ENCODE measurements at places on chromosomes 3 and 15.
A peak's percentile ranks its signal among the peaks of the same experiment; 100 is the strongest.

GRCh38 chr15:26372706-26373105 lies 400.2 kb downstream of the GABRB3 start:
- DNase-seq = no peak

DNA sequence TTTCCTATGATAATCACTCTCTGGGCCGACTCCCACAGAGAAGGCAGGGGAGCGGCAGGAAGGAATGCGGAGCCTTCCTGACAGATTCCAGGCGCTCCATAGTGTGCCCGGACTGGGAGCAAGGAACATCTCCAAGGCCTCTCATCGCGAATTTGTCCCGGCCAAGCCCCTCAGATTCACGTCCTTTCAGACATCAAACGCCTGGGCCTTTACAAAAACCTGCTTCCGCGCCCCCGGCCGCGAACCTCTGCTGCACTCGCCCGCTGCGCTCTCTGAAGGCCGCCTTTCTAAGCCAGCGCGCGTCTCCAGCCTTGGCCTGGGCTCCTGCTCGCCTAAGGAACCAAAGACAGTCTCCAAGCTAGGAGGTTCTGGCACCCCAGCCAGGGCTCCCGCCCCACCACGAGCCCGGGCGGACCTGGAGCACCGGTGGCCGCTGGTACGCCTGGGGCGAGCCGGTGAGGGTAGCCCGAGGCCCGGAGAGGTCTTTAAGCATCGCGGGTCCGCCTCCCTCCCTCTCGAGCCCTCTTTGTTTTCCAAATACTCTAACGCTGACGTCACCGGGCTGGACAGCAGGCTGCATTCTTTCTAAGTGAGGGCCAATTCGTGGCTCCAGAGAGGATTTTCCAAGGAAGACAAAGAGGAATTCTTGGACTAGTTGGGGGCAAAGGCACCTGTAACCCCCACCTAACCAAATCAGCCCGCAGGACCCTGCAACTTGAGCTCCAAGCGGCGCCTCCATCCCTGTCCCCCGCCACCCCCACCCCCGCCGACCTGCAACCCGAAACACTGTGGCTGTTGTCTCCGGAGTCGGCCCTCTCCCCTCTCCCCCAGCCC lies 759 bp downstream of the AMOTL2 start:
- DNase-seq = peak; percentile 91

DNA sequence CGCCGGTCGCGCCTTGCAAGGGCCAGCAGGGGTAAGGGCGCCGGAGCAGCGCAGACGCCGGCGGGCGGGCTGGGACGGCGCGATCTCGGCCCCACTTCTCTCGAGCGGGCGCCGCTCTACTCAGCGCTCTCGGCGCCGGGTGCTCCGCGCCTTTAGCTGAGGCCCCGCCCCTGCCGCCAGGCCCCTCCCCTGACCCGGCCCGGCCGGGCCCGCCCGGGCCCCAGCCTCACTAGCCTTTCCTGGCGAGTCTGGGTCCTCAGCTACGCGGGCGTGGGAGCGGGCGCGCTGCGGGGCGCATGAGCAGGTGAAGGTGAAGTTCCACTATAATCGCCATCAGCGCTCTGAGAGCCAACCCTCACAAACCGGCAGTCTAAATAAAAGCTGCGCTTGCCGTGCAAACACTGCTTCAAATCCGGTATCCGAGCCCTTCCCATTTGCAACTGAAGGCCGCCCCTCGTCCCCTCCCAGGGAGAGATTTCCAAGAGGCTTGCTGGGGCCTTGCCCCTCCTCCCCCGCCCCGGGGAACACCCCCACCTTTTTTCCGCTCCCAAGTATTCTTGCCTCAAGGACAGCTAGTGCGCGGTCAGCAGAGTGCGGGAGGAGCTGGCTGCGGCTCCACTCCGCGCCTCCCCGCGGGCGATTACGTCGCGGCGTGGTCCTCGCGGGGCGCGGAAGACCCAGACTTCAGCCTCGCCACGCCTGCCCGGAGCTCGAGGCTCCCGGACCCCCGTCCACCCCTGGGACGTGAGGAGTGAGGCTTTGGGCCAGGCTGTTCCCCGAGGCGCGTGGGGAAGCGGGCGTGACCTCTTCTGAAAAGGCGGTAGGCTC lies at the start of gene RPP25:
TSS of gene RPP25 (minus strand) at position 125 of the 828 bp plus-strand sequence. CDS start 189 bp downstream, outside the sequence.
- peak; percentile 85 for DNase-seq

- DNase-seq = peak; percentile 73
Measured at GRCh38 chr15:76197703-76198455, 113.4 kb downstream of the ETFA start.

DNA sequence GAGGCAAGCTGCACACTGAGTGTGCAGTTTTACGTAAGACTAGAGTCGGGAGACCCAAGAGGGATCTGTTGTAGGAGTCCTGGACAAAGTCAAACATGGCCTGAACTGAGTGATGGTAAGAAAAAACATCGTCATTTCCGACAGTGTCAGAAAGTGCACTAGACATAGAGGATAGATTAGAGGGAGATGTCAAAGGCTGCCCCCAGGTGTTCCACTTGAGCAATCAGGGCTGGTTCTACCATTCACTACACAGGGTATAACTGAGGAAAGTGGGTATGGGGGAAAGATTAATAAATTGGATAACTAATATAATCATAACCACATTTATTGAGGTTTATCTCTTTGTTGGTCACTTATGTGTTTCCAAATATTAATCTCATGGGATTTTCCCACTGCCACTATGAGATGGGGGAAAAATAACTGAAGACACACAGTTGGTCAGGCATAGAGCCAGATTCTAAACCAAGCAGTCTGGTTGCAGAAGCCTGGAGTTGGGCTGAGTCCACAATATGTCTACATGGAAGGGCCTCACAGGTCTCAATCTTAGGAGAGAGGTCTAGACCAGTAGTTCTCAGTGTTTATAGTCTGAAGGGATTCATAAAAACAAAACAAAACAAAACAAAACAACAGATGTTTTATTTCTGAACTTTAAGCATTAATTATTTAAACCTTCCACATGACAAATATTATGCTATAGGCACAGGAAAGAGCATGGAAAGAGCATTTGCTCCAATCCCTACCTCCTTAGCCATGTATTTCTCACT lies 766.5 kb downstream of the NTRK3 start:
- no peak for DNase-seq

DNA sequence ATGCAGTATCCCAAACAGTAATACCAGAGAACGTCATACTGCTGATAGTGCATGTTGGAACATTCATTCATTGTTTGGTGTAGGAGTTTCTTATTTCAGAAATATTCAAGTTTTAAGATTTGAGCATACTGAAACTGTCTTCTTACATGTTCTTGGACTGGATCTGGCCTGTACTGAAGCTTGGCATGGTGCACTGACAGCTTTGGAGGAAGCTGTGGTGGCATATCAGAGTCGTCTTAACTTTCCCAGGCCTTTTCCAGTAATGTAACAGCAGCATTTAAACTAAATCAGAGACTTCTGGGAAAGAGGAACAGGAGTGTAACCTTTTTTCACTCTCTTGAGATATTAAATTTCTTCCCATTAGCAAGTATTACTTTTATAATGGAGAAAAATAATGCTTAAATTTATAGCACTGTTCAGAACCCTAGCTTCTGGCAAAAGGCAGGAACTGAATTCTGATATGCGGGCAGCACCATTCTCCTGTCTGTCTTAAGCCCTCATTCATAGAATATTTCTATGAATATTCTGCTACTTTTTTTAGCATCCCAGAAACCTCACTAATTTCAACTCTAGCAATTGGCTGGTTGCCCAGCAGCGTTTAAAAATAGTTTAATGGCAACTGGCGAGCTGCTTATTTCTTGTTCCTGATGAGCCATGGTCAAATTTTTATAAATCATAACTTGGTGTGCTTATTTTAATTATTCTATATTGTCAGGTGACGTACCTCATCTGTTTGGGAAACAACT lies 31.1 kb downstream of the DNAJC13 start:
- no peak for DNase-seq

DNA sequence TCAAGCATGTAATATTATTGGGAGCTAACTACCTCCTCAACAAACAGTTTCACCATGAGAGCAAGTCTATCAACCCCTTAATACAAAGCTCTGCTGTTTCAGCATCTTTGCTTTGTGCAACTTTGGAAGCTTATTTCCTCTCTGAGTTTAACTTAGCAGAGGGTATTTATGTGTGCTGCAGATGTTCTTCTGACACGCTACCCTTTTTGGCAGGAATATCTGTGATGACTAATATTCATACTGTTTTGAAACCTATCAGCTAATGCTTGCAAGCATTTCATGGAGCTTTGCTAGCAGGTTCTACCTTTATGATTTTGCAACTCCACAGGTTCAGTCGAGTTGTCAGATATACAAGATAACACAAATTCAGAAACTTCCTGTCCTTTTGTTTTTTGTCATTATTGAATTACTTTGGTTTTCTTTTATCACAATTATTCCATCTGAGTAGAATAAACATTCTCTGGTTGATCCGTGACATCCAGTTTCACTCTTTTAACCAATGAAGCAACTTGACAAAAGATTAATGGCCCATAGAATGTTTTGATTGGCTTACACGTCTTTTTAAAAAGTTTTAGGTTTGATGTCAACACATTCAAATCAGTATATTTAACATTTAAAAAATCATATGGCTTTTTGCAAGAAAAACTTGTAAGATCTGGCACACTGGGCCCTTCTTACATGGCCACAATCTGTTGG lies 1.7 kb upstream of the SLC9A9 start:
- DNase-seq = no peak

Data from Calu3 (cell line).